ENCODE measurements at places on chromosomes 7 and 10.

DNA sequence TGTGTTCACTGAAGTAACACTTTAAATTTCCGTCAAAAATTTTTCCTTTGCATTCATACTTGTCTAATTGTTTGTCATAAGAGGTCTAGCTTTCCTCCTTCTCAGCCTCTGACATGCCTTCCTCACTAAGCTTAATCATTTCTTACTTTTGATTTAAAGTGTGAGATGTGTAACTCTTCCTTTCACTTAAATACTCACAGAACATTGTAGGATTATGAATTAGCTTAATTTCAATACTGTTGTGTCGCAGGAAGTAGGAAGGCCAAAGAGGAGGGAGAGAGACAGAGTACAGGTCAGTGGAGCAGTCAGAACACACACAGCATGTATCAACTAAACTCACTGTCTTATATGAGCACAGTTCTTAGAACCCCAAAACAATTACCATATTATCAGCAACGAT is 99.0 kb downstream of the SRPK2 start:
- no peak for DNase-seq

- no peak for DNase-seq
These were observed 12.2 kb upstream of the ZNF273 start for GRCh38 chr7:64890761-64891362.

- DNase-seq, result no peak
These were observed 13.1 kb upstream of the IMPDH1 start for GRCh38 chr7:128422842-128423241.

- DNase-seq, result no peak
These were observed 958.4 kb downstream of the TYW1 start for GRCh38 chr7:67955061-67955460.
